AG20443 (cell line): ENCODE measurements at places on chromosomes 5 and 9.

DNA sequence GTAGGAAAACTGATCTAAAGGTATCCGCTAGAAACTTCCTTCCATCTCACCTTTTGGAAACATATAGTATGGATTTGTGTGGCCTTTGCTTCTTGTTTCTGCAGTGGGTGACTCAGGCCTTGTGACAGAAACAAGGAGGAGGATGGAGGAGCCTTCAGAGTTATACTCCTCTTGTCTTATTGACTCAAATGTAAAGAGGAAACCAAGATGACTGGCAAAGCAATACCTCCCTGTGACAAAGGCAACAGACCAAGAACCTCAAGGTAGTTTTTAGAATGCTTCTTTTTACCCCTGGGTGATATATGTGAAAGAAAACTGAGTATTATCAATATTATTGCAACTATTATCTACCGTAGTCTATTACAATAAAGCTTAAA, 123.3 kb upstream of the SLIT3 start:
- DNase-seq: no peak

DNA sequence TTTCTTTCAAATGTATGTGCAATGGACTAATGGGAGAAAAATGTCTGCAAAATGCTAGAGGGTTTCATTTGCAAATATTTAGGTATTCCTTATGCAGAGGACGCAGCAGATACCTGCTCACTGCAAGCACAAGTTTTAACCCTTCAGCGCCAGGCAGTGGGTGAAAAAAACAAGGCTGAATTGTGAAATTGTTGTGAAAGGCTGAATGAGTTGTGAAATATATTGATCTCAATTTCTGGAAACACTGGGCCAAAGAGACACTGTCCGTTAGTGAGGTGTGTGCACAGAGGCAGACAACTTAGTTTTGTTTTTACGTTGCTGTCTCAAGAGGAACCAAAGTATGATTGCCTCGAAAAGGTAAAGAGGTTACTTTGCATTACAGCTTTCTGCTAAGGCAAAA, 18.8 kb downstream of the FUBP3 start:
- no peak for DNase-seq

DNA sequence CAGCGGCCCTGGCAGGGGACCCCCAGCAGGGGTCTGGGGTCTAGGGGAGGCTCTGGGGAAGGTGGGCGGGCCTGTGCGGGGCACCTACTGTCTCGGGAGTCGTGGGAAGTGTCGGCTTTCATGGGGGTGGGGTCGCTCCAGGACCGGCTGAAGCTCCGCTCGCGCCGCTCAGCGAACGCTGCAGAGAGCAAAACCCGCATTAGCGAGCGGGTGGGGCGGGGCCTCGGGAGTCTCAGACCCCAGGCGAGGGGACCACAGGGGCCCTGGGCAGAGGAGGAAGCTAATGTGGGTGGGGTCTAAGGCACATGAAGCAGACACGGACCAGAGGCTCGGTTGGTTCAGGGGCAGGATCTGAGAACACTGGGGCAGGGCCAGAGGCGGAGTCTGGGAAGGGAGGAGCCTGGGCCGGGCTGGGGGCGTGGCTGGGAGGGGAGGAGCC, 5.5 kb downstream of the NSMF start:
- DNase-seq: peak; percentile 88

DNA sequence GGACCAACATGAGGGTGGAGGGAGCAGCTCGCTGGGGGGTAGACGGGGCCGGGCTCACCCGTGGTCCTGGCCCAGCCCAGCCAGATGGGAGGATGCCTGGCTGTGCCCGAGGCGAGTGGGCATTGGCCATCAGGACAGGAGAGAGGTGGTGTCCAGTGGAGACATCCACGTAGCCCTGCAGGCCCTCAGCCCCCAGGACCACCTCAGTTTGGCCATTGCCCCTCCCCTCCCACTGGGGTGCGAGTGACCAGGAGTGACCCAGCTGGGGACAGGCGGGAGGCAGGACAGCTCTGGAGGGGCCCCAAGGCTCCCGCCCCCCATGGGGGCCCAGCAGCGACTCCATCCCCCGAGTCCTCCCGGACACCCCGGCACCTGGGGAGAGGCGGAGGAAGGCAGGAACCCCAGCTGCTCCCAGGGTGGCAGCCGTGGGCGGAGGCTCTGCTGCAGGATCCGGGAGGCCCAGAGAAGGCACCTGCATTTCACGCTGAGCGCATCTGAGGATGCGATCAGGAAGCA, 8.3 kb downstream of the NOXA1 start:
- no peak for DNase-seq

DNA sequence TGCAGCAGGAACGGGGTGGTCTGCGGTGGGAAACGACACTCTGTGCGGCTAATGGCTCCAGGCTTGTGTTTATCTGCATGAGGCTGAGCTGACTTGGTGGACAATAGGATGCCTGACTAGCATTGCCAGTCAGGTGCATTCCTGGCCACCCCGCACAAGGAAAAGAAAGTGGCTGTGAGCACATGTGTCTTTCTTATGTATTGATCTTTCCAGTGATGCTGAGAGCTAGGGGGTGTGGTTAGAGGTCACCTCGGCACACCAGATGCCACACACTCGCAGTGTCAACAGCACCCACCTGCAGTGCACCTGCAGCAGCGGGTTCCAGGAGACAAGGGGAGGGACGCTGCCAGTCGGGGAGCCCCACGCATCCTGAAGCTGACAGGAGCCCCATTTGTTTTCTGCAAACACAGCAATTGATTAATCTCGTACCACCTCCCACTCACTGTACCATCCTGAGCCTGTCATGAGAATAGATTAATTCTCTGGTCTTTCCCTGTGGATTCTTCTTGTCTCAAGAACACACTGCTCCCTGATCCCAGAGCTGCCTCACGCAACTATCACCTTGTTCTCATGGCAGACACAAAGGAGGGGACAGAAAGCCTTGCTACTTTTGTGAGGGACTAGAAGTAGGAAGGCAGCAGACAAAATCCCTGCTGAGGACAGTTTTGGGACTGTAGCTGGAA, 251.7 kb upstream of the WWC1 start:
- DNase-seq: no peak

GRCh38 chr5:10868956-10869355, 107.9 kb upstream of the DAP start:
- DNase-seq: no peak

DNA sequence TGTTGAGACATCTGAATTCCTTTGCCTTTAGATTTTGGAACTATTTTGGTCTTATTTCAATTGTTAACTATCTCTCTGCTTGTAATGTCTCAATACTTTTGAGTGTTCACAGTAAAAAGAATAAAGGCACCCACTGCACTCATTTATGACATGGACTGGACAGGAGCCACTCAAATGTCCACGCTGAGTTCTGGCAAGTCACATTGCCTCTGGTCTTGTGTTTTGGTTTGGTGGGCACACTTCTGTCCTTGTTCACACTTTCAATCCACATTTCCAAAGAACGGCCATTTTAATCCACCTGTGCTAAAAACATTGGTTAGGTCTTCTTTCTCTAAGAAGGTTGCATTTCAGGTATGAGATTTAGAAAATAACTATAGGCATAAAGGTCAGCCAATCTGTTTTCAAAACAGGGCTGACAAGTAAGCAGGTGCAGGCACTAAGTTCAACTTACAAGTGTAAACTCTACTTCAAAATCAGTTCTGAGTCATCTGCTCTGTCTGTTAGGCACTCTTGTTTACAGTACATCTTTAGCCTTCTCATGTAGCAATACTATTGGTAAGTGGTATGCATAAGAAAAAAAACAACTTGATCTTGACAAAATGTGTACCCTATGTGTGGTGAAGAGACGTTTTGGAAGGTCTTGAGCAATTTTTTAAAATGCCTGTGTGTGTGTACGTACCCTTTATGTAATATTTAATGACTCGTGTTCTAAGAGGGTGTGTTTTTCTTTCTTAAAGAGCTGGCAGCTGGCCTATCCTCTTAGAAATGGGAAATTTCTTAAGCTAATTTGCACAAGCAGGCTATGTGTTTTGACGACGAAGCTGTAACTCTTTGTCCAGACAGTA, 31.5 kb upstream of the ZFAND5 start:
- peak; percentile 18 for DNase-seq

DNA sequence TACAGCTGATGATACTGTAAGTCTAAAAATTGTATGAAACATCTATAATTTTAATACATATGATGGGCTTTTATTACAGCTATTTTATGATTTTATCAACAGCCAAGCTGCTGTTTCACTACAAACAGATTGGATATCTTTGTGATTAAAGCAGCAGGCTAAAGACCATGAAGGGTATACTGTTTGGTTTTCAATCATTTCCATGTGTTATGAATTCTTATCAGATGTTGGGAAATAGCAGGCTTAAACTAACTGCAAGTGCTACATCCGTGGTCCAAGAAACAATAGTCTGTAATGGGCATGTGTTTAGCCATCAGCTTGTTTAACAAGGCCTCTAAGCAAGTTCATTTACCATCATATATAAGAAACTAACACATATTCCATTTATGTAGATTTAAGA, 107.5 kb downstream of the CWC27 start:
- no peak for DNase-seq

GRCh38 chr5:149133795-149134777, 7.2 kb upstream of the ABLIM3 start:
- peak; percentile 85 for DNase-seq

DNA sequence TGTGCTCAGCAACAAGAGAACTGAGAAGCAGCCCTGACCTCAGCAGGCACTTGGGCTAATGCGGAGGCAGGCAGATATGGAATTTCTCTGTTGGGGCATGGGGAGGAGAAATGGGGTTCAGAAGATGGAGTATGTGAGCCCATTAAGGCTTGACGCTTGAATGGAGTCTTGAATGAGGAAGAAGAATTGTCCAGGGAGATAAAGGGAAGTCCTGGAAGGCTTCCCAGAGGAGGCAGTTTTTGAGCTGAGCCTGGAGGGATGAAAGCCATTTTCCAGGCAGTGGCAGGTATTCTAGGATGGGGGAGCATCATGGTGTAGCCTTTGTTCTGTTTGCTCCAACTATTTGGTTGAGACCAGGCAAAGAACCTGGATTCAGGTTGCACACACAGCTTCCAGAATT, 34.5 kb downstream of the FGF18 start:
- DNase-seq: no peak

- no peak for DNase-seq
Observed at GRCh38 chr9:80867731-80868130, 821.6 kb downstream of the TLE1 start.

DNA sequence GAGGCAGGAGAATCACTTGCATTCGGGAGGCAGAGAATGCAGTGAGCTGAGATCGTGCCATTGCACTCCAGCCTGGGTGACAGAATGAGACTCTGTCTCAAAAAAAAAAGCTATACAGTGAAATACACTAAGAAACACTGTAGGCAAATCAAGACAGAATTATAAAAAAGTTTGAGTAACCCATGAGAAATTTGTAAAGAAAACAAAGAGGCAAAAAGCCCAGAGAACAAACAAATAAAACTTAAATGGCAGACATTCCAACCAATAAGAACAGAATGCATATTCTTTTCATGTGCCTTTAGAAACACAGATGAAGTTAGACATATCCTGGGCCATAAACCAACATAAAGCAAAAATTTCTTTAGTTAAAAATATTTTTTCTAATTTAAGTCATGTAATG, 30.6 kb downstream of the ZNF169 start:
- DNase-seq: no peak

DNA sequence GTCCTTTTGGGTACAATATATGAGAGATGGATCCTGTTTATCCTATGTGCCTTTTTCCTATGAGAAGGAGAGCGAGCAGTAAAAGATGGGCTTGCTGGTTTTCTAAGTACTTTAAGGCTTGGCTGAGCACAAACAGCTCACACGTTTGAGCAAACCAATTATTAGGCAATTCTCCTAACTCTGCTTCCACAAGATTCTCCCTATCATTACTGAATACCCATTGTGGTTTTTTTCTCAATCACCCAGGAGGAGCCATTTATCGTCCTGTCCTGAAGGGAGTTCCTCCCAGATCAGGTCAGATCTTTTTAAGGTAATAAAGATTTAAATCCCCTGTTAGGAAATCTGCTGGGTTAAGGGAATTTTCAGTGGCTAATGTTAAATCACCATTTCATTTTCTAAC, 19.4 kb upstream of the C1QTNF3 start:
- no peak for DNase-seq

DNA sequence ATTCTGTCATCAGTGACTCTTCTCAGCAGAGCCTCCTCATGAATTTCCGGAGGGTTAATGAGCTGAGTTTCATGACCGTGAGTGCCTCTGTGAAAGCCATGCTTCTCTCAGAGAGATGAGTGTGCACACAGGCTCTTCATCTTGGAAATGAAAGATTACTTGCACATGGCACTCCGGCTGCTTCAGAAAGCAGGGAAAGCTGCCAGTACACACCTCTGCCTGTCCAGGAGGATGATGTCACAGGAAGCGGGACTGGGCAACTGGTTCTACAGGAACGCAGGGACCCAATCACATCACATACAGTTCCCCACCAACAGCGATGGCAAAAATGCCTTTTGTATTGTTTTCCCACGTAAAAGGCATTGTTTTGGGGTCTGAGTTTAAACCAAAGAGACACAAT, 286.0 kb upstream of the DAP start:
- no peak for DNase-seq

GRCh38 chr9:72554221-72554641, 32.8 kb downstream of the TMC1 start:
- peak; percentile 76 for DNase-seq

GRCh38 chr5:151264113-151264512, 11.1 kb downstream of the GM2A start:
- peak; percentile 74 for DNase-seq

GRCh38 chr5:151570512-151571269, 20.4 kb downstream of the FAT2 start:
- no peak for DNase-seq

- no peak for DNase-seq
Observed at GRCh38 chr5:16446993-16447392, 18.6 kb downstream of the ZNF622 start.

DNA sequence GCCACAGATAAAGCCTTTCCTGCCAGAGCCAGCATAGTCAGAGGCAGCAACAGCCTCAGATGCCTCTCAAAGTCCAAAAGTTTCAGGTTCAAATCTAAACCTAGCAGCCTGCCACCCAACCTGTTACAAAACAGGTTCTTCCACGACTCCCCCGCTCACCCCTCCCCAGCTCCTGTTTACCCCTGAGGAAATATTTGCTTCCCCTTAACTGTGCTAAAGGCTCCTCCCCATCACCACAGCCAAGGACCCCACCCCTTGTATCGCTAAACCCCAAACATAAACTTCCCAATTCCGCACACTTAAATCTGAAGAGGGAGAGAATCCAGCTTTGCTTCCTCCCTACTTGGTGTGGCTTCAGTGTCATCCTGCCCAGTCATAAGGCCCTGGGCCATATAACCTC, 15.4 kb upstream of the VDAC1 start:
- no peak for DNase-seq

DNA sequence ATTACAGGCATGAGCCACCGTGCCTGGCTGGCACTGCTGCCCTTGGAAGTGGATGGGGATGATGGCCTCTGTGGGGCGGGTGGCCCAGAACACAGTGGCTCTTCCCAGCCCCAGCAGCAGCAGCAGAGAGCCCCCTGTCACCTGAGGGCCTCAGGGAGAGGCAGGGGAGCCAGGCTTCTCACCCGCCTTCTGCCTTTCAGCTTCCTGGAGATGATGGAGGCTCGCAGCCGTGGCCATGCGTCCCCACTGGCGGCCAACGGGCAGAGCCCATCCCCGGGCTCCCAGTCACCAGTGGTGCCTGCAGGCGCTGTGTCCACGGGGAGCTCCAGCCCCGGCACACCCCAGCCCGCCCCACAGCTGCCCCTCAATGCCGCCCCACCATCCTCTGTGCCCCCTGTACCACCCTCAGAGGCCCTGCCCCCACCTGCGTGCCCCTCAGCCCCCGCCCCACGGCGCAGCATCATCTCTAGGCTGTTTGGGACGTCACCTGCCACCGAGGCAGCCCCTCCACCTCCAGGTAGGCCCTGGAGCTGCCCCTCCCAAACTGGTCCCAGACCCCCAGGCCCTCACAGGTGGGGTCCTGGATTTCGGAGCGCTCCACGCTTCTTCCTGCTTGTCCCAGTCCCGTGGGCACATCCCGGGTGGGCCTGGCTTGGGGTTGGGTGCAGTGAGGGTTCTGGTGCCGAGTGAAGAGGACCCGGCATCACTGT, 5.0 kb upstream of the AJM1 start:
- DNase-seq: no peak
